Stimulated activated CD4-positive, alpha-beta T cell treated with anti-CD3 and anti-CD28 coated beads, Interleukin-2, amount 100 ng/mL, for 24 hours (primary cell): ENCODE measurements at places on chromosomes 3 and 15.

DNA sequence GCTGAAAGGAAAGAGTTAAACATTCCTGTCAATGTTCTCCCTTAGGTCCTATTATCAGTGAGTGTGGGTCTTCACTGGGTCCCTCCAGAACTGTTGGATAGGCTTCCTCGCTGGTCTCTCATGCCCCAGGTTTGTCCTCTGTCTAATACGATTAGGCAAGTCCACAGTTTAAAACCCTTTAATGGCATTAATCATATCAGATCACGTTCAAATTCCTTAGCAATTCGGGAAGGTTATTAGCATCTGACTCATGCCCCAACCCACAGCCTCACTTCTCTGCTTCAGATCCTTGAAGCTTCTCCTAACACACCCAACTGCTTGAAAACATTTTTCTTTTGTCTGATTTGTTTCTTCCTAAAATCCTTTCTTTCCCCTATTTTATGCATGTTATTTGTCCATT is 224.3 kb upstream of the ATP10A start:
- DNase-seq, result no peak

GRCh38 chr3:163878396-163878795 is 1199.9 kb downstream of the SI start:
- no peak for DNase-seq

GRCh38 chr3:129184396-129184657 is 631 bp upstream of the CNBP start:
- DNase-seq, result peak; percentile 50

- no peak for DNase-seq
These were observed 179.2 kb downstream of the LSAMP start for GRCh38 chr3:116265976-116266584.

DNA sequence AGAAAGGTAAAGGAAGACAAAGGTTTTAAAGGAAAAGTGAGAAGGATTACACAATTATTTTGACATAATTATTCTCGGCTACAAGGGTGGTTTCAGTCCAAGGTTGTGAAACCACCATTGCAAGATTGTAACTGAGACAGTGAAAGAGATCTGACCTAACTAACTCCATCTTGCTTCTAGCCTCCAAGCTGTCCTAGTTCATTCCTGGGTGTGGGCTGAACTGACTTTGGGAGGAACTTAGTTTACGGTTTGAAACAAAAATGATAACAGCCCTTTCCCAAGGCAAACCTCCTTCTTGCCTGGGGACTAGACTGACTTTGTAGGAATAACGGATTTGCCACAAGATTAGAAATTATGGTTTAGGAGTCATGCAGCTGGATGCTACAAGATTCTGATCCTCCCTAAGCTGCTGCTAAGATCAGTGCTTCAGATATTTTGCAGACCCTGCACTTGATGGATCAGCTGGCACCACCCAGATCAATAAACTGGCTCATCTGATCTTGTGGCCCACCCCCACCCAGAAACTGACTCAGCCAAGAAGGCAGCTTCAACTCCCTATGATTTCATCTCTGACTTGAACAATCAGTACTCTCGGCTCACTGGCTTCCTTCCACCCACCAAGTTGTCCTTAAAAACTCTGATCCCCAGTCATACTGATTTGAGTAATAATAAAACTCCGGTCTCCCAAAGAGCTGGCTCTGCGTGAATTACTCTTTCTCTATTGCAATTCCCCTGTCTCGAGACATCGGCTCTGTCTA is 57.7 kb upstream of the AADACL2 start:
- DNase-seq, result no peak

DNA sequence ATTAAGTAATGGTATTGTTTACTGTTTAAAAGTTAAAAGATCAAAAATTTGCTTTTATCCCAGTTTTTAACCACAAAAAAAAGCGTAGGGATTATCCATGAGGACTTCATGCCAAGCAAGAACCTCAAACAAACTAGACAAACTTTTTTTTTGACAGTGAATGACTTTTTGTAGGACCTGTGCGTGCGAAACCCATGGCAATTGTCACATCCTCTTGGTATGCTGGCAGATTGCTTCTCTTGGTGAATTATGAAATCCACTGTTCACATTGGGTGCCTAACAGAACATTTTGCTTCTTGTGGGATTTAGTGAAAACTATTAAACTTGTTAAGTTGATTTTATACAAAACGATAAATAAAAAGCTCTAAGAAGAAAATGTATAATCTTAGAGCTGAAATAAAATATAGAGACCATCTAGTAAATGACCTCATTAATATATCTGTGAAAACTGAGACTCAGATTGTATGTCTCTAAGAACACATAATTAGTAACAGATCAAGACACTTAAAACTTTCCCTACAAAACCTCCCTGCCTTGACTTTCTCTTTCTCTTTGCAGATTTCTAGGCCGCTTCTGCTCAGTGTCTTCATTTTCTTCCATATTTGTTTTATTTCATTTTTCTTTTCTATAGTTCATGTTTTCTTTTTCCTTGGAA is 87.3 kb upstream of the CGNL1 start:
- no peak for DNase-seq

GRCh38 chr15:41115652-41116115 is 396 bp downstream of the INO80 start:
- DNase-seq, result peak; percentile 81

DNA sequence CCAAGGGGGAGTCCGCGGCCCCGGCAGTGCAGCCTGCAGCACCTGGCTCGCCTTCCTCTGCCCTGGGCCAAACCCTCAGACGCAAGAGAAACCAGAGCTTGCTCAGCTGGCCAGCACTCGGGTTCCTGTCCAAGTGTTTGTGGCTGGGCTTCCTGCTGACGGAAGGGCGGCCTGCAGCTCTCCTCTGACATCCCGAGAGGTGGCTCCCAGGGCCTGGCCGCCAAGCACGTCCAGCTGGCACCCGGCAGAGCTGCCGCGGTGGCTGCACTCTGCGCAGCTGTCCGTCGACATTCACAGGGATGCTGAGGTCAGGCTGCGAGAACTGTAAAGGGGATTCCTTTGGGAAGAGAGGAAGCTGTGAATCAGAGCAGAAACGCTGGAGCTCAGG is 85.6 kb downstream of the CPN2 start:
- no peak for DNase-seq

GRCh38 chr15:52673312-52673711 is 5.9 kb downstream of the ATOSA start:
- DNase-seq, result no peak

DNA sequence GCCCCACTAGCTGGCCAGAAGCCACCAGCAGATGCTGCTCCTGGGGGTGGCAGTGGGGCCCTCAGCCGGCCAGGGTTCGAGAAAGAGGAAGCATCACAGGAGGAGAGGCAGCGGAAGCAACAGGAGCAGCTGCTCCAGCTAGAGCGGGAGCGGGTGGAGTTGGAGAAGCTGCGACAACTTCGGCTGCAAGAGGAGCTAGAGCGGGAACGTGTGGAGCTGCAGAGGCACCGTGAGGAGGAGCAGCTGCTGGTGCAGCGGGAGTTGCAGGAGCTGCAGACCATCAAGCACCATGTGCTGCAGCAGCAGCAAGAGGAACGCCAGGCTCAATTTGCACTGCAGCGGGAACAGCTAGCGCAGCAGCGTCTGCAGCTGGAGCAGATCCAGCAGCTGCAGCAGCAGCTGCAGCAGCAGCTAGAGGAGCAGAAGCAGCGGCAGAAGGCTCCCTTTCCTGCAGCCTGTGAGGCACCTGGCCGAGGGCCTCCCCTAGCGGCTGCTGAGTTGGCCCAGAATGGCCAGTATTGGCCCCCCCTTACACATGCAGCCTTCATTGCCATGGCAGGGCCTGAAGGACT is 17.5 kb upstream of the APEH start:
- no peak for DNase-seq

DNA sequence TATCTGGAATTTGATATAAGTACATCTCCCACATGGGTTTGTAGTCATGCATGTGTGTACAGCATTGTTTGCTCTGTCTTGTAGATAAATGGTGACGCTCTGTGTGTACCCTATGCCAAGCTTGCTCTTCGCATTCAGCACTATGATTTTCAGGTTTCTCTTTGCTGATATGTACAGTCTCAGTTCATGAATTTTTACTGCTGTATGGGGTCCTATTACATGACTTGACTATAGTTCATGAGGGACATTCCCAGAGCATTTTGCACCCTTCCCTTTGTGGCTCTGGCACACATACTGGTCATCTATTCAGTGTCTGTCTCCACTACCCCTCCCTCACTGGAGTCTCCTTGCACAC is 132.7 kb downstream of the EEFSEC start:
- no peak for DNase-seq

GRCh38 chr15:74800559-74801094 is 12.0 kb upstream of the LMAN1L start:
- no peak for DNase-seq

DNA sequence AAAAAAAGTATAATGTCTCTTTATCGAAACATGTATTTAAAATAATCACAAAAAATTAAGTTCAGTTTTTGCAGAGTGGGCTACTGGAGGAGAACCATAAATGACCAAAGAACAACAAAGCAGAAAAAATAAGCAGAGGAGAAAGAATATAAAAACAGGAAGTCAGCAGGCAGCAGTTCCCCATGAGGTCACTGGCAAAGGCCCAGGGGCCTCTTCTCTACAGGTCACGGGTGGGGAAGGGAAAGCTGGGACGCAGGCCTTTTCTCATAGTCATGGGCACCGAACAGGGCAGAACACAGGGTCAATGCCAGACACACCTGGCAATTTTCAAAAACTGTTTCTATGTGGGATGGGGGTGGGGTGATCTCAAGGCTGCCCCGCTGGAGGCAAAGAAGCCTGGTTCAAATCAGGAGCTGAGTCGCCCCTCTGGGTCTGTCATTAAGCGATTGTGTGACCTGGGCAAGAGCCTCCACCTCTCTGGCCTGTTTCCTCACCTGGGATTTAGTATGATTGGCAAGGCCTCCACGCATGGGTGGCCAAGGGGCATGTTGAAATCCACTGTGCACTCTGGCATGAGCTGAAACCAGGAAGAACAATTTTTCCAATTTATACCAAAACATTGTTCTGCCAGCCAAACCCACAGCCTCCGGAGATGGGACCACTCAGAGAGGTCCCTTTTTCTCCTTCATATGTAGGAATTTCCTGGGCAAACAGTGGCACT is 43.8 kb upstream of the UACA start:
- DNase-seq, result no peak

DNA sequence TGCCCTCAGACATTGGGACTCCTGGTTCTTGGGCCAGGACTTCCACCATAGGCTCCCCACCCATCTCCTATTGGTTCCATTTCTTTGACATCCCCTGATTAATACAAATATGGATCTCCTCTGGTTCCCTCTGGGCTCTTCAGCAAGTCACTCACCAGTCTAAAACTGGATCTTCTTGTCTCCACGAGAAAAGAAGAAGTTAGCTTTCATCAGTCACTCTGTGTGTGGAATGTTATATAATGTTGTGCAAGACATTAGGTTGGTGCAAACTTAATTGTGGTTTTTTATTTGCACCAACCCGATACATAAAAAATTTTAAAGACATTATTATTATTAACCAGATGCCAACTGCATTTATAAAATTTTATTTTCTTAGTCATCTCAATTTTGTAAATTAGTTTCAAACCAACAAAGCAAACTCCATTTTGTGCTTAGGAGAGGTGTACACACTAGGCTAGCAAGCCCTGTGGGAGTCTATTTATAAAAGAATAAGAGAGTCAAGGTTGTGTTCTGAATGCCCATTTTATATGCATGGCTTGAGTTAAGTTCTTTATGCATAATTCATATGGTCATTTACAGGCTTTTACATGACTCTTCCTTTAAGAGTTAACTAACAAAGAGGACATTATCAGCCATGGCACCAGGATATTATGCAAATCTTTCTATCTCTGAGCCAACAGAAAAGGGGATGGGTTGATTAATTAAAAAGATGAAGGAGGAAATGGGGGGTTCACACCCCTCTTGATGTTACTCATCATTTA is 35.1 kb upstream of the IL12A start:
- DNase-seq, result no peak

GRCh38 chr15:71761649-71762048 is 48.7 kb upstream of the NR2E3 start:
- no peak for DNase-seq

DNA sequence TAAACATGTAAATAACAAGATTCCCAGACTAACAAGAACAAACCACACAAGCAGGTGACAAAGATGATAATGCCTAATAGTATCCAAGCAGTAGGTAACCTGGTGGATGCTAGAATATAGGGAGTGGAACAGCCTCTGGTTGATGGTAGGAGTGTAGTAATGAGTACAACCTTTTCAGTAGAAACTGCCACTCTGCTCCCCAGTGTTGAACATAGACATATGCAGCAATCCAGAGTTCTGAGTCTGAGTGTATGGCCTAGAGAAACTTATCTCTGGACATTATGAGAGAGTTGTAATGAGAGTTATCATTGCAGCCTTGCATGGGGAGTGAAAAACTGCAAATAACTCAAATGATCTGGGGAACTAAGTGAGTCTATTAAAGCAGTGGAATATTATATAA is 76.1 kb upstream of the ACAD9 start:
- no peak for DNase-seq

DNA sequence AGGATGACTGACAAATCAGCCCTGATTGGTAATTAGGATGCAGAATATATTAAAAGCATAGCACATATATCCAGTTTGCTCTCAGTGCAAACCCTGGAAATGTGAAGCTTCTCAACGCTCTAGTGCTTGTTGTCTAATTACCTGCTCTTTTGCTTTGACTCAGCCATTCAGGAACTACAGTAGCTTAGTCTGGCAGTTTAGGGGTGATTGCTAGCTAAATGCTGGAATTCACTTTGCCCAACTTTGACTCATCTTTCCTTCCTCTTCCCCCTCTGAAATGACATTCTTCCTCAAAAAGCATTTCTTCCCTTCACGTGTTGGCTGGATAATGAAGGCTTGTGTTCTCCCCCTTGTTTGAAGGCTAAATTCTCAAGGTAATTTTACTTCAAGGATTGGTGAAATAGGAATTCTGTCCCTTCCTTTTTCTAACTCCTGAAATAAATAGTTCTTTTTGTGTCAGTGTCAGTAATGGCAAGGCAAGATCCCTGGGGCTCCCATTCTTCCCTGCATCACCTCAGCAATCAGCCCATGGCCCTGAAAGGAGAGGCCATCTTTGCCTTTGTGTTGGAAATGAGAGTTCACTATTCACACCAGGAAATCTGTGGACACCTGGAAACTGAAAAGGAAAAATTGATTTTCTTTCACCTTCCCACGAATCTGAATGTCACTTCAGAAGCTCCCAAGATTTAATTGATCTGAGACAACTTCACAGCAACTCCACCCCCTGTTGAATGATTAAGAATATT is 103.6 kb downstream of the ECT2 start:
- no peak for DNase-seq

GRCh38 chr3:52433996-52434479 is 10.9 kb downstream of the SEMA3G start:
- no peak for DNase-seq

- DNase-seq, result no peak
These were observed 51.2 kb upstream of the TNIK start for GRCh38 chr3:171511450-171511849.

DNA sequence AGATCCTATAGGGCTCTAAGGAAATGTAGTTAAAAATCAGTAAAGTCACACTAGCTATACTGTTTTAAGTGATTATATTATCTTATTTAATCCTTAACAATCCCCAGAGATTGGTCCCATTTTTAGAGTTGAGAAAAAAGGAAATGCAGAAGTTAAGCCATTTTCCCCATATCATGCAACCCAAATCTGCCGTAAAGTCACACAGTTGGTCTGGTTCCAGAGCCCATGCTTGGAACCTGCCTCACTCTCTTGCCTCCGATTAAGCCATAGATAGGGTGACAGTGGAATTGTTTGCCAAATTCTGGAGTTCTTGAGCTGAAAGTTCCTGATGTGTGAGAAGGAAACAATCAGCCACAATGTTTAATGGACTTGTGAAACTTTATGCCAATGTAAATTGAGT is 2.3 kb upstream of the P2RY13 start:
- no peak for DNase-seq

GRCh38 chr3:196251918-196252317 is 35.6 kb downstream of the SLC51A start:
- DNase-seq, result no peak

- no peak for DNase-seq
These were observed 104.5 kb upstream of the BFSP2 start for GRCh38 chr3:133295199-133295901.
